ENCODE measurements at places on chromosomes 11 and 22.

DNA sequence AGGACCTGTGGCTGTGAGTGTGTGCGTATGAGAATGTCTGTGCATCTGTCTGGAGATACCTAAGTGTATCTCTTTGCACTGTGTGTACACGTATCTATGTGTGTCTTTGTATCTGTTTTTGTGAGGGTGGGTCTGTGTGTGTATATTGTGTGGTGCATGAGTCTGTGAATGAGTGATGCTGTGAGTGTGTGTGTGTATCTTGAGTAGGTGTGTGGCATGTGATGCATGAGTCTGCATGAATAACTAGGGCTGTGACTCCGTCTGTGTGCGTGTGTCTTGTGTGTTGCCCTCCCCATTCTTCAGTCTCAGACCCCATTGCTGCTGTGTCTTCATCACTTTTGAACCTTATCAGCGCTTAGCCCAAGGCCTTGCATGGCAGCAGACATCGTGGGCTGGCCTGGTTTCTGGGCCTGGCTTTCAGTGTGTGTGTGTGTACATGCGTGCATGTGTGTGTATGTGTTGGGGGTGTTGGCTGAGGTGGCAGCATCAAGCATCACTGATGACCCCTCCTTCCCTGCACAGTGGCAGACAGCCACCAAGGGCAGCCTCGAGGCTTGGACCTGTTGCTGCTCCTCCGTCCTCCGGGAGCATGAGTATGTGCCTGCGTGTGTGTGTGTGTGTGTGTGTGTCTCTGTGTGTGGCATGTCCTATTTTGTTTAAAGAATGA lies 1.4 kb downstream of the SGSM1 start:
- no peak for DNase-seq

DNA sequence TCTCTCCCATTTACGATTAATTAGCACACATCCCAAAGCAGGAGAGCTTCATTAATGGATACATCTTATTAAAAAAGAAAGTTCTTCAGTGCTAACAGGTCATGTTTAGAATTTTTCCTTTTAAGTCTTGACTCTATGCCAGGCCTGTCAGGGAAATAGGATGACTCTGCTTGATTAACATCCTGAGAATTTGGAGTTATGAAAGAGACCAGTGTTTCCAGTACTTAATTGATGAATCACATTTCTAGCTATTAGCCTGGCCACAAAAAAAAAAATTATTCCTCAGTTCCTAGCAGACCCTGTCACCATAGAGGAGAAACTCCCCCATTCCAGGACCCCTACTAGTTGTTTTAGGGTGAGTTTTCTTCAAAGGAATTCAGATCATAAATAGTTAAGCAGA lies 23.6 kb upstream of the ME3 start:
- no peak for DNase-seq

DNA sequence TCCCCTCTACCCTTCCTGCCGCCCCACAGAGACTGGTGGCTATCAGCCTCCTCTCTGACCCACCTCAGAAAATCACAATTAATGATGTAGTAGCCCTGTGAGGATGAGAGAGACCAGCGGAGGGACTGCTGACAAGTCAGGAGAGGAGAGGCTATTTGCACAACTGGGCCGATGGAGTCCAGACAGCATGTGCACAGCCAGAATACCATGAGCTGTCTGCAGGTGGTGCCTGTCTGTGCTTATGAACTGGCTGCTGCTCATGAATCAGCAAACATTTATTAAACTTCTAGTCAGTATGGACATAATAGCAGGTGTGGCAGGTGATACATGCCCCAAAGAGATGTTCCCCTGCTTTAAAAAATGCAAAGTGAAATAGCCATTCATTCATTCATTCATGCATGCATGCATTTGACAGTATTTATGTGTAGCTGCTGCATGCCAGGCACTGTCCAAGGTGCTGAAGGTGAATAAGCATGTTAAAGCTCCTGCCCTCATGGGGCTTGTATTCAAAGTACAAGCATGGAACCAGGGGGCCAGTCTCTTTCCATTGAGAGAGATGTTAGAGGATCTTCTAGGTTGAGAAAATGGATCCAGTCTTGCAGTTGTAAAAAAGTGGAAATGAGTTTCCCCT lies 141.3 kb downstream of the GRIK4 start:
- DNase-seq: no peak

DNA sequence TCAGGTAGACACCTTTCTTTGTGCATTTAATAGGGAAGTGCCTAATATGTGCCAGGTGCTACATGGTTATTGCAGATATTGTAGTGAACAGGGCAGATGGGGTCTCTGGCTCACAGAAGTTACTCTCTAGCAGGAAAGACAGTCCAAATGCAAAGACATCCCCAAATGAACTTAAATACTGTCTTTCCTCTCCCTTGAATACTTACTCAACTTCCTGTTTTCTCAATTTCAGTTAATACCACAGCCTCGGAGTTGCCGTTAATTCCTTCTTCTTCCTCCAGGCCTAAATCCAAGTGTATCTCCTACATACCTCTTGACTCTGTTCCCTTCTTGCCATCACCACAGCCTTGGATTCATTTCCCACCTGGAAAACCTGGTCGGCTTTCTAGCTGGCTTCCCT lies 134.3 kb upstream of the SESN3 start:
- DNase-seq: no peak

GRCh38 chr22:30868663-30869385 lies 99.8 kb downstream of the MORC2 start:
- DNase-seq: no peak

DNA sequence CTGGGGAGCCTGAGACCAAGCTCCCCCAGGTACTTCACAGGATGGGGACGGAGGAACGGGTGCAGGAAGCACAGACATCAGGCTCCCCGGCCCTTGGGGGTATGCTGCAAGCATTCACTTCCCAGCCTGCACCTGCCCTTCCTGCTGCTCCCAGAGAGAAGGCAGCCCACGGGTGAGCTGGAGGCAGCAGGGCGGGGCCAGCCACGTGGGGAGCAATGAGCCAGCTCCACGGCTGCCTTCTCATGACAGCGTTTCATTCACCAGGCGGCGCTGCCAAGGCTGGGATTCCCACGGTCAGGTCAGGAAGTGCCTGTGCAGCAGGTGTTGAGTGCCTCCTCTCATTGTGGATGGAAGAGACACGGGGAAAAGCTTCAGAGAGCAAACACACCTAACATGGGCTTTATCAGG lies 14.5 kb upstream of the PHLDA2 start:
- no peak for DNase-seq

- no peak for DNase-seq
Measured at GRCh38 chr11:75276686-75277085, 36.1 kb downstream of the TPBGL start.

DNA sequence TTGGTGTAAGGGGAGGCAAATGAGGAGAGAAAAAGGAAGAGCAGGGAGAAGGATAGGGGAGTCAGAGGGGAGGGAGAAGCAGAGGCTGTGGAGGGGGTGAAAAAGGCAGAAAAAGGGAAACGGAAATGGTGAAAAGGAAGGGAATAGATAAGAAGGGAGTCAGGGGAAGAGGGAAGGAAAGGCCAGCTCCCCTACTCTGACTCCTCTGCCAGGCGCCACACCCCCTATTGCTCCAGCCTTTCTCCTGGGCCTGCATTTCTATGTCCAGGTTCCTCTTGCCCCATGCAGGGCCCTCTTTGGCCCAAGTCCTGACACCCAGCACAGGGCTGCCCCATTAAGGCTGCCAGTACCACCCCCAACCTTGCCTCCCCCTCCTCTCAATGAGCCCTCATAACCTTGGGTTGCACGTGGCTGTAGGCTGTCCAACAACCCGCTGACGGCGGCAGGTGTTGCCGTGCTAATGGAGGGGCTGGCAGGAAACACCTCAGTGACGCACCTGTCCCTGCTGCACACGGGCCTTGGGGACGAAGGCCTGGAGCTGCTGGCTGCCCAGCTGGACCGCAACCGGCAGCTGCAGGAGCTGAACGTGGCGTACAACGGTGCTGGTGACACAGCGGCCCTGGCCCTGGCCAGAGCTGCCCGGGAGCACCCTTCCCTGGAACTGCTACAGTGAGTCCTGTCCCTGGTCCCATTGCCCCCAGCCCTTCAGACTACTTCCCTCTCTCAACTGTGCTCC lies 3.4 kb upstream of the NHERF4 start:
- no peak for DNase-seq

GRCh38 chr11:132186699-132187098 lies 816.3 kb downstream of the NTM start:
- peak; percentile 11 for DNase-seq

DNA sequence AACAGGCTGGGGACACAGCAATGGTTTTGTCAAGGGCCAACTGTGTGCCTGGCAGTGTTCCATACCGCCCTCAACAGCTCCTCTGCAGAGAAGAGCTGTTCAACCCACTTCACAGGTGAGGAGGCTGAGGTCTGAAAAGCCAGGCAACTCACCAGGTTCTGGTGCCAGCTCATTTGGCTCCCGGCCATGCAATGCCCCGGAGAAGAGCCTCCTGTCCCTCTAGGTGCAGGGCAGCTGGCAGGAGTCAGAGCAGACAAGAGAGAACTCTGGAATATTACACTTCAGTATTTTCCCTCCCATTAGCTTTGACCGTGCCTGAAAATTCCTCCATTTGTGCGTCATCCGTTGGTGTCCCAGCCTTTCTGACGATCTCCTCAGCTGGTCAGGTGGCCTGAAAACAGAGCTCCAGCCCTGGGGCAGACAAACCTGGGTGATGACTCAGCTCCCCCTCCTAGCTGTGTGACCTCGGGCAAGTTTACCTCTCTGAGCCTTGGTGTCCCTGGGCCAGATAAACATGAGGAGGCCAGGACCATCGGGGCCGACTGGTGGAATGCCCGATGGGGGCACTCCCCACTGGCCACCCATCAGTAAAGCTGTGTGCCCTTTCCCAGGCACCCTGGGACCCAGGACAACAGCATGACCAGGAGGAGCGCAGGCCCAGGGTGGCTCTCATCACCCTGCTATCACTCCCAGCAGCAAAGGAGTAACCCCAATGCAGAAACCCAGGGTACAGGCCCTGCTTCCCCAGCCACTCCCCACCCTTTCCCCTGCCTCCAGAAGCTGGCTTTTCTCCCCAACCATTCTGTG lies 9.6 kb upstream of the C1QTNF6 start:
- no peak for DNase-seq

- no peak for DNase-seq
Measured at GRCh38 chr11:119092880-119093842, 8.5 kb downstream of the HMBS start.

DNA sequence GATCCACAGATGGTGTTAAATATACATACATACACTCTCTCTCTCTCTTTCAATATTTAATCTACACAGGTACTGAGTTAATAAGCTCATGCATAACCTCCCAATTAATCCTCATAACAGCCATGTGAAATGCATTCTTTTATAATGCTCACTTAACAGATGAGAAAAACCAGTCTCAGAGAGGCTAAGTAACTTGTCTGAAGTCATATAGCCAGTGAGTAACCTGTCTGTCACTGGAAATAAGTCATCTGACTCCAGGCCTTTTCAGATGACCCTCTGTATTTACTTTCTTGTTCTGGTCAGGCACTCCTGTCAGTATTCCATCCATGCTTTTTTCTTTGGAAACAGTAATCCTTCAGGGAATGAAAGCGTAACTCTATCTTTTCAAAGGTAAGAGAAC lies 594.0 kb upstream of the TENM4 start:
- no peak for DNase-seq

GRCh38 chr11:132123854-132124835 lies 753.7 kb downstream of the NTM start:
- no peak for DNase-seq

DNA sequence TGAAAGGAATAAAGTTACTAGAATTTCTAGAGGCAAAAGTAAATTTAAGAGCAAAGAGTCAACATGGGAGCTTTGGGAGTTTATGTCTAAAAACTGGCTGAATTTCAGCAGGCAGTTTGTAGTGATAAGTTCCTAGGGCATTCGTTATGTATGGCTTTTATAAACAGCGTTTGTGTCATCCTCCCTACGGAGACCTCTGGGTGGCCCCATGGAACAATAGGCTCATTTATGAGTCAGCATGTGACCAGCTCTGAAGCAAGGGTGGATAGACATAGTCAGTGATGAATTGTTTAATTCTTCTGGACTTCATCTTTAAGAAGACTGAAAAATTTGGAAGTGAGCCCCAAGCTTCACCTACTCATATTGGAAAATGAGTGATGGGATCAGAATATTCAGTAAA lies 37.1 kb downstream of the SVIP start:
- no peak for DNase-seq

GRCh38 chr11:36409152-36409816 lies 100.8 kb downstream of the TRAF6 start:
- no peak for DNase-seq

- DNase-seq: no peak
Measured at GRCh38 chr22:26798462-26799065, 141.2 kb downstream of the MIAT start.

DNA sequence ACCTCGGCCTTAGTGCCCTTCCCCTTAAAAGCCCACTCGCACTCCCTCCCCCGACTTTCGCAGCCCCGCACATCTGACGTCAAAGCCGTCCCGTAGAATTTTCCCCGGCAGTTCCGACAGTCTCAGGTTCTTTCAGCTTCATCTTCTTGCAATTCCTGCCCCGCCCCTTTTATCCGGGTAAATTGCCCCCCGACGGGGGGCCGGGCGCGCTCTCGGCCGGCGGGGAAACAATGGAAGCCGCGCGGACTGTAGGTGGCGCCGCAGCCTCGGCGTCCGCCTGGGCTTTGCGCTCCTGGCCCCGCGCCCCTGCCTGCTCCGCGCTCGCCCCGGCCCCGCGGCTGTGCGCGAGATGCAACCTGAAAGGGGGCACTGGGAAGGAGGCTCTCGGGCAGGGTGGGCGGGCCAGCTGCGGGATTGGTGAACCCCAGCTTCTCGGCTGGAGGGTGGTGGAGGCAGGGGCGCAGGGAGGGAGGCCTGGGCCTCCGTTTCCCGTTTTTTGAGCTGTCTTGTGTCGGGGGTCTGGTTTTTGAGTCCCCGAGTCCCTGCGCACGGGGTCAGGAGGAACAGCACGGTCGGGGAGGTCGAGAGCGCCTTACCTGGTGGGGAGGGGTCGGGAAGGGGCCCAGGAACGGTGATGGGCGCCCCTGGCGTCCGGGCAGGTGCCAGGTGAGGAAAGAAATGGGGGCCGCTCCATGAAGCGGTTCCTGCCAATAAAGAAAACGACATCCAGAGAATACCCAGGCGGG lies 859 bp upstream of the FGF19 start:
- DNase-seq: no peak

DNA sequence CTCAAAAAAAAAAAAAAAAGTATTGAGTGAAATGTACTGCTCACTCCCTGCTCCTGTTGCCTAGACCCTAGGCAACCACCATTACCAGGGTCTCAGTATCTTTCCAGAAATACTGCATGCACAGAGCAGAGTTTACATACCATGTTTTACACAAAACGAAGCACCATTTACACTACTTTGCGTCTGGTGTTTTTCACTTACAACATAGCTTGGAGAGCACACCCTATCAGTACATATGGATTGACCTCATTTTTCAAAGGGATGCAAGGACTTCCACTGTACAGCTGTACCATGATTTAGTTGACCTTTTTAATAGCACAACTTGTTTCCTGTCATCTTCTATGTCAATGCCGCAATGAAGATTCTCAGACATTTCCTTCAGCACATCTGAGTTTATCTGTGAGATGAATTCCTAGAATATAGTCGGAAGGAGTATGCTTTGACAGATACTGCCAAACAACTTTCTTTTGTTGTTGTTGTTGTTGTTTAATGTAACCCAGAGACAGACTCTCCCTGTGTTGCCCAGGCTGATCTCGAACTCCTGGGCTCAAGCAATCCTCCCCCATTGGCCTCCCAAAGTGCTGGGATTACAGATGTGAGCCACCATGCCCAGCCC lies 6.1 kb downstream of the MYH9 start:
- no peak for DNase-seq
